ENCODE measurements at places on chromosomes 12 and 14. TPM values are rescaled to one million over a fixed set of nuclear protein-coding genes. Genes with fewer than 3 reads are reported as not detected.
A peak's percentile ranks its signal among the peaks of the same experiment; 100 is the strongest.

The IL22 gene
- polyA plus RNA-seq, result not detected

DNA sequence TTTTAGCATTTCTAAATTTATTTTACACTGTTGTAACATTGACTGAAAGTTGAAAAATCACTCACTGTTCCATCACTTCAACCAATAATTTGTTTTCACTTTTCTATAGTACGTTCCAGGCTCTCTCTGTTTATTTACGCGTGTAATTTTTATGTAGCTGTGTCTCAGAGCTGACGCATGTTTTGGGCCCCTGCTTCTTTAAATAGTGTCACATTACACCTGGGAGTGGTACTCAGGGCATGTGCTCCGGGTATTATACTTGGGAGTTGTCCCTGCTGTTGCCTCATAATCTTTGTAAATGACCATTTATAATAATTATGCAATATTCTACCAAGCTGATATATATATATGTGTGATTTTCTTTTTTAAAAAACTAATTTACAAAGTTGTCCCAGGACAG lies 132.8 kb upstream of the CPM start:
- DNase-seq, result no peak

- DNase-seq, result no peak
These were observed 404 bp upstream of the CCDC91 start for GRCh38 chr12:28189784-28190320.

DNA sequence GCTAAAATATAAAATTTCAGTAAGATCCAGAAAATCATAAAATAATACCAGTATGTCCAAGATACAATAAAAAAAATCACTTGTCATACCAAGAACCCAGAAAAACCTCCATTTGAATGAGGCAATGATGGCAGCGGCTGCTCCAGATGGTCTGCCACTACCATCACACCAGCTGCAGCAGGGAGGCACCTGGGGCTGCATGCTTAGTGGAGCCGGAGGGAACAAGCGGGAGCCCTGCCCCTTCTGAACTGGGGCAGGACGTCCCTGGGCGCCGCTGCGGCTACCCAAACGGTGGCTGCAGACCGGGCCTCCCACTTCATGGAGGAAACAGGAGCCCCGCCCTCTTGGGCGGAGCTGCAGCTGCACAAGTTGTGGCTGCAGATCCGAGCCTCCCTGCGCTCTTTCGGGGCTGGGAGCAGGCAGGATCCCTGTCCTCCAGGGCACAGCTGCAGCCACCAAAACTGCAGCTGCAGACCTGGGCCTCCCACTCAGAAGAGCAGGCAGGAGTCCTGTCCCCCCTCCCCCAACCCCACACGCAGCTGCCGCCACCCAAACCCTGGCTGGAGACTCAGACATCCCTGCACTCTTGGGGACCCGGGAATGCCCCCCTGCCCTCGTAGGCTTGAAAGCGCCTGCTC lies 36.1 kb upstream of the OR5AU1 start:
- DNase-seq, result peak; percentile 31

GRCh38 chr12:52221912-52222457 lies 11.1 kb upstream of the KRT7 start:
- no peak for DNase-seq

- DNase-seq, result no peak
These were observed 8.7 kb upstream of the KTN1 start for GRCh38 chr14:55571125-55571889.

GRCh38 chr14:43587183-43587582 lies 919.9 kb downstream of the FSCB start:
- DNase-seq, result no peak

The LHX5 gene
- not detected for polyA plus RNA-seq

The EXOC3L4 gene
- 4.5 TPM for polyA plus RNA-seq
